ENCODE measurements at places on chromosomes 6 and 20.

DNA sequence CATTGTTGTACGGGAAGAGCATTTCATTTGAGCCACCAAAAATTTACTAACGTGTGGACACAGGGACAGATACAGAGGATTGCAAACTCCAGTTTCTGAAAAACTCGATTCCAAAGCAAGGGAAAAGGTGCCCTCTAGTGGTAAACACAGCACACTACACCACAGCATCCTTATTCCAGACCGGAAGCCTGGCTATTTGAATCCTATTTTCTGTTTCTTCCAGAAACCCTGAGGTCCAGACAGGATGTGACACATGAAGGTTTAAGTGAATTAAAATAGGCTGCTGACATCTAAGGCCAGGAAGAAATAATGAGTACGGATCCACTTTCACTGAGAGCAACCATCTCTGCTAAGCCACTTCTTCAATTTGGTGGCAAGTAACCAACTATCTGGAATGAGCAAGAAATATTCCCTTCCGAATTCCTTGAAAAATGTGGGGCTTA, 31.8 kb upstream of the GMPR start:
- peak; percentile 61 for DNase-seq

GRCh38 chr20:41027872-41028358, 707 bp upstream of the TOP1 start:
- DNase-seq = no peak

- DNase-seq = no peak
Measured at GRCh38 chr6:80976336-80976735, 776.1 kb downstream of the TENT5A start.

- DNase-seq = no peak
Measured at GRCh38 chr6:44396968-44397367, 9.5 kb downstream of the CDC5L start.

GRCh38 chr20:24359321-24360027, 110.0 kb upstream of the SYNDIG1 start:
- DNase-seq = no peak

- no peak for DNase-seq
Measured at GRCh38 chr20:3459881-3460307, 10.9 kb upstream of the ATRN start.

DNA sequence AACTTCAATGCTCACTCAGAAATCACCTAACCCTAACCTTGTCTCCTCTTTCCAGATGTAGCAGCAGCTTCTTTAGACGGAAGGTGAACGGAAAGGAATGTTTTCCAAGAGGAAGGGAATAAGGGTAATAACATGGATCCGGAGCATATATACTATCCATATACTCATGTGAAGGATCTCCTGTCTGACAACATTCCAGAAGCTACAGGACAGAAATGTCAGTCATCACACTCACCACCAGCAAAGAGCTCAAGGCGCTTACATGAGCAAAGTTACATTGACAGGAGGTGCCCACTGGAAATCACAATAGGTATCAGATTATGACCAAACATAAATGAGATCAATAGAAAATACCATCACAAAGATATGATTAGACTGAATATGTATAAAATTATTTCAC, 122.1 kb upstream of the CCDC28A start:
- no peak for DNase-seq

GRCh38 chr6:154058963-154059680, 20.1 kb downstream of the OPRM1 start:
- DNase-seq = no peak

DNA sequence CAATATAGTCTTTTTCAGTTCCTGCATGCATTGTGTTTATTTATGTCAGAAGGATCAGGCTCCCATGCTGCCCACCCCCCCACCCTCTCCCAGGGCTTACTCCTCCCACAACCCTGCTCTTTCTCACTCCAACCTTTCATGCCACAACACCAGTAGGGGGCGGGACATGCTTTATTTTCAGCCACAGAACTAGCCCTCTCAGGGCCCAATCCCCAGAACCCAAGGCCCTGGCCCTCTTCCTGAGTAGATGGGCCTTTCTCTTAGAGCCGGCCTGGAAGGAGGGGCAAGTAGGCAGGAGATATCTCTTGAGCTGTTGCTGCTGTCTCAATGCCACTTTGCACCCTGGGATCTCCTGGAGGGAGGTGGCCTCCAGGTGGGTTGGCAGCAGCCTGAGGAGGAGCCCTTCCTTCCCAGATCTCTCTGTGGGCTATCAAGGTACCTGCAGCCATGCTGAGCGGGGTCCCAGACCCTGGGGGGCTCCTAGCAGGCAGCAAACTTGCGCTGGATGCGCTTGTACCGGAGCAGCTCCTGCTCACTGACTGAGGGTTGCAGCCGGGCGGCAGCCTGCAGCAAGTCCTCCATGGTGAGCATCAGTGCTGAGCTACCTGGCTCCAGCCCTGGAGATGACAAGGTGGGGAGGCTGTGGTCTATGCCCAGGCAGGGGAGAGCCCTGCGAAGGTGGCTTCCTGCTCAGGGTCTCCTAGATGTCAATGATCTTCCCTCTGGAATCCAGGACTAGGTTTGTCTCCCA, 3.5 kb downstream of the GNMT start:
- DNase-seq = peak; percentile 47

- DNase-seq = peak; percentile 60
Measured at GRCh38 chr6:146028252-146028795, 538 bp upstream of the GRM1 start.

GRCh38 chr6:130515306-130515705, 149.5 kb downstream of the TMEM200A start:
- DNase-seq = no peak

DNA sequence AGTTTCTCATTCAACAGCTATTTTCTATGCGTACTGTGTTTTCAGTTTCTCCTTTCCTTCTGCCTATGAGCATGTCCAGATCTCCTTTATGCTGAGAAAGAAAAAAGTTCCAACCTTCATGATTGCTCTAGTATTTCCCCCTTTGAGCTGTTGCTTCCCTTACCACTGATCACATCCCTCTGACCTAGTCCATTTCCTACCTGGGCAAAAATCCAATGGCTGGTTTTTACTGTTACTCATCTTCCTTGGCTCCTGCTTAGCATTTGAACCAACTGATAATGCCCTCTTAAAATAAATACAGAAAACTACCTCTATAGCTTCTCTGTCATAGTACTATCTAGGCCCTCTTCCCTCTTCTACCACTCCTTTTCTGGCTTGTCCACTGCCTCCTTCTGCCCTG, 6.0 kb downstream of the RFX6 start:
- no peak for DNase-seq

GRCh38 chr6:72140795-72141194, 254.4 kb downstream of the RIMS1 start:
- DNase-seq = no peak

DNA sequence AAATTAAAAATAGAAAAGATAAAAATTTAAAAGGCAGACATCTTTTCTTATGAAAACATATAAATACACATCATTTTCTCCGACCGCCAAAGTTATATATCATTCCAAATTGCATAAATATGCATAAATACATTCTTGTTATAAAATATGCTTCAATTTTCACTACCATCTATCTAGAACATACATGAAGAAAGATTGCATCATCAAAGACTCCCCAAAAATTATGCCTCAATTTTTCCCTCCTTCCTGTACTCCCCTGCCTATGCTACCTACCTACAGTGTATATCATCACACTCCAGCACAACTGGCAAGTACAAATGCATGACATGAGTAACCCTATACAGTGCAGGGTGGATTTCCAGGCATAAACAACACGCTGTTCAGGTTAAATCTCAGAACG, 49.9 kb upstream of the TENT5A start:
- no peak for DNase-seq

- DNase-seq = no peak
Measured at GRCh38 chr20:31713312-31714273, 9.1 kb downstream of the BCL2L1 start.

- no peak for DNase-seq
Measured at GRCh38 chr6:161459008-161459615, 185.3 kb upstream of the AGPAT4 start.

DNA sequence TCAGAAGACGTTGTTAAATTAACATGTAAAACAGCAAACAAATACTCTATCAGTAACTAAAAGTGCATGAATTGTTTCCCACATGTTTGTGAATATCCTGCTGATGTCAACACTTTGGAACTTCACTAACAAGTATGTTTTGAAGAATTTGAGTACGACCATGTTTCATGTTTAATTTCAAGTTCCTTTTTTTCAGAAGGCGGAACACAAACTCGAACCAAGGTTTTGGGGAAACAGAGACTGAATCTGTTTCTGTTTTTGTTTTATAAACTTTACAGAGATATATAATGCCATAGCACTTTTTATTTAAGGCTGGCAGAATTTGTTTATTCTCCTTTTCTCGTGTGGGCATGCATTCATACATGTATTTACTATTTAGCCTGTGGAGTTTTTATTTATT, 509.3 kb upstream of the CITED2 start:
- DNase-seq = no peak

GRCh38 chr6:71091167-71091566, 134.3 kb upstream of the B3GAT2 start:
- no peak for DNase-seq

DNA sequence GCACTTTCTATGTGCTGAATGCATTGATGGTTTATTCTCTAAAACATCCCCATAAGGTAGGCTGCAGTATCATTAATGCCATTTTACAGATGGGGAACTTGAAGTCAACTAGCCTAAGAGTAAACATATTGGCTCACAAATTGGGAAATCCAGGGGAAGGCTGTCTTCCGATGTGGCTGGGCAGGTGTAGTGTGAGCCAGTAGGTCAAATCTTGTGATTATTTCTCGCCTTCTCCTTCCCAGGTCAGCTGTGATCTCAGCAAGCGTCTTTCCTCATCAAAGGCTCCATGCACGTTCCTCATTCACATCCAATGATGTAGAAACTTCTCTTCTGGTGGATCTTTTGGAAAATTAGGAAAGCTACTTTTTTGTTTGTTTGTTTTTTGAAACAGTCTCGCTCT, 94.1 kb upstream of the SHLD1 start:
- no peak for DNase-seq

GRCh38 chr6:107361753-107362604, 97.4 kb downstream of the PDSS2 start:
- peak; percentile 47 for DNase-seq

DNA sequence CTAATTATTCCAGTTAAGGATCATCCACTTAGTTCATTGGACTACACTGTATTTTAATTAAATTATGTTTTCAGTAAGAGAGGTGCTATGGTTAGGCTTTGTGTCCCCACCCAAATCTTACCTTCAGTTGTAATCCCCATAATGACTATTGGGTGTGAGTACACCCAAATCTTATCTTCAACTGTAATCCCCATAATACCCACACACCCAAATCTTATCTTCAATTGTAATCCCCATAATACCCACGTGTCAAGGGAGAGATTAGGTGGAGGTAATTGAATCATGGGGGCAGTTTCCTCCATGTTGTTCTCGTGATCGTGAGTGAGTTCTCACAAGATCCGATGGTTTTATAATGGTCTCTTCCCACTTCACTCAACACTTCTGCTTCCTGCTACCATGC, 208.0 kb upstream of the PHACTR1 start:
- DNase-seq = no peak

DNA sequence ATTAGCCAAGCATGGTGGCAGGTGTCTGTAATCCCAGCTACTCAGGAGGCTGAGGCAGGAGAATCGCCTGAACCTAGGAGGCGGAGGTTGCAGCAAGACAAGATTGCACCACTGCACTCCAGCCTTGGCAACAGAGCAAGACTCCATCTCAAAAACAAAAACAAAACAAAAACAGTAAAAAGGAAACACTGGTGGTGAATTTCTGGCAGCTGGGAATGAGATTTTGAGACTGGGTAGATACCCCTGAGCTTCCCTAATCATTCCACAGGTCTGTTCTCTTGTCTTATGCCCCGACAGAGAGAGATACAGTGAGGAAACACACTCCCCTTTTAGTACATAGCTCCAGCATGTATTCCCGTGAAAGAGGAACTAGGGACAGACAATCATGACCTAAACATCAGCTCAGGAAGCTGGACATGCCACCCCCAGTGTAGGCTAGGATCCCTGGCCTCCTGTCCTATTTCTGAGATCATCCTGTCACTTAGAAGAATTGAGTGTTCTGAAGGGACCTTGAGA, 9.6 kb downstream of the MAN1A1 start:
- no peak for DNase-seq

DNA sequence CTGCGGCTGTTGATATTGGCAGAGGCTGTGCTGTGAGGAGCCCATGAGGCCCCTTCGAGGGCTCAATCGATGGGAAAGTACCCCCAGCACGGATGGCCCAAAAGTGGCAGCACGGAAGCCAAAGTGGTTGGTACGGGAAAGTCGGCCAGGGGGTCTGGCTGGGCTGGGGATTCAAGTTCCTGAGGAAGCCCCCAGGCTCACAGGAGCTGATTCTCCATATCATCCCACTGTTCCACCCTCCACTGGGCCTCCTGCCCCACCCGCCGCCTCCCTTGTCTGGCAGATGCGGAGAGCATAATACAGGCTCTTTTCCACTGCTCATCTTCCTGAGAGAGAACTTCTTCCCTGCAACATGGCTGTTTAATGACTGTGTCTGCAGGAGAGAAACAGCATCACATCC, 217.8 kb upstream of the CST7 start:
- DNase-seq = no peak

DNA sequence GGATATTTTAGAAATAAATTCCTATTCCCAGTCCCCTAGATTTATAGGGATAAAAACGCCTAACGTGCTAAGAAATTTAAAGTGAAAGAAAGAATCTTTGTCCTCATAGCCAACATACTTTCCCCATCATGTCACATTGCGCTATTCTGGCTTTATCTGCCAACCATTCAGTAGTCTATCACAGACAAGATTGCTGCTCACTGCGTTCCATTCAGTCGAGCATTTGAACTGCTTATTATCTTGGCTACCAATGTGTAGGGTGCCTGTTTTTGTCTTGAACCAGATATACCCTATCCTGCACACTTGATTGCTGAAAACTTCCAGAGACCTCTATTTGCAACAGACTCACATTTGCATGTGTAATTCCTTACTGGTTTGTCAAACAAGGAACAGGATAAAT, 751.5 kb downstream of the EPHA7 start:
- no peak for DNase-seq

GRCh38 chr6:9295644-9296043, 860.3 kb upstream of the SLC35B3 start:
- no peak for DNase-seq

DNA sequence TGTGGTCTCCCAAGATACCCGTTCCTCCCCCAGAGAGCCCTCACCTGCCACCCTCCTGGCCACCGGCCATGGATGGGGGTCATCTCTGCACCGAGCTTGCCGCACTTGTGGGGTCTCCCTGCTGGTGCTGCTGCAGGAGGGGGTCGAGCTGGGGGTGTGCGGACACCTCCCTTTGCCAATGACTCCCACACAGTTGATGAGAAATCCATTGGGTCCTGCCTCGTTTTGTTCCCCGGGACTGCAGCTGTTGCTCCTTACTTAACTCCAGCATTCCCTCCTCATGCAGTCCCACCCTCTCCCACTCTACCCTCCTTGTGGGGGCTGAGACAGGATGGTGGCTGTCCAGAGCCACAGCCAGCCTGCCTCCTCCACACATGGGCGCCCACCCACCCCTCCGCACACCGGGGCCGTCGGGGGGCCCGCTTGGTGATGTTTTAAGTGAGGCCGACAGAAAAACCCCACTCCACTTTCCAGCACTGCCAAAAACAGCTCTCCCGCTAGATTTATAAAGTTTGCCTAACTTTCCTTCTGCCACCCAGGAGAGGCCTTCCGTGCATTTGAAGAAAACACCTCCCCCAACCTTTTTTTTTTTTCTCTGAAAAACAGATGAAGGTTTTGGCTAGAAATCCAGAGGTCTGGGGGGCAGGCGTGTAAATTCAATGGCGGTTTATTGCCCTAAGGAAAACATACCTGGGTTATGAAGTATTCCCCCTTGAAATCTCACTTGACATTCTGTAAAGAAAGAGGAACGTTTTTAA, 53.5 kb upstream of the APCDD1L start:
- no peak for DNase-seq

GRCh38 chr6:150596439-150596838, 3.2 kb upstream of the PLEKHG1 start:
- DNase-seq = no peak

GRCh38 chr20:52172392-52173047, 19.1 kb downstream of the ZFP64 start:
- no peak for DNase-seq

Measured in HuH-7.5 (cell line).